ENCODE measurements at places on chromosomes 16 and 17.

- no peak for DNase-seq
Observed at GRCh38 chr17:76982408-76983074, 114.3 kb downstream of the MGAT5B start.

DNA sequence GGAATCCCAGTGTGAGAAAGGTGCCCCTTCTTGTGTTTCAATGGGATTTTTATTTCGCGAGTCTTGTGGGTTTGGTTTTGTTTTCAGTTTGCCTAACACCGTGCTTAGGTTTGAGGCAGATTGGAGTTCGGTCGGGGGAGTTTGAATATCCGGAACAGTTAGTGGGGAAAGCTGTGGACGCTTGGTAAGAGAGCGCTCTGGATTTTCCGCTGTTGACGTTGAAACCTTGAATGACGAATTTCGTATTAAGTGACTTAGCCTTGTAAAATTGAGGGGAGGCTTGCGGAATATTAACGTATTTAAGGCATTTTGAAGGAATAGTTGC is 567 bp downstream of the UBB start:
- no peak for DNase-seq

- DNase-seq = no peak
Observed at GRCh38 chr17:72361892-72362291, 241.1 kb downstream of the SOX9 start.

DNA sequence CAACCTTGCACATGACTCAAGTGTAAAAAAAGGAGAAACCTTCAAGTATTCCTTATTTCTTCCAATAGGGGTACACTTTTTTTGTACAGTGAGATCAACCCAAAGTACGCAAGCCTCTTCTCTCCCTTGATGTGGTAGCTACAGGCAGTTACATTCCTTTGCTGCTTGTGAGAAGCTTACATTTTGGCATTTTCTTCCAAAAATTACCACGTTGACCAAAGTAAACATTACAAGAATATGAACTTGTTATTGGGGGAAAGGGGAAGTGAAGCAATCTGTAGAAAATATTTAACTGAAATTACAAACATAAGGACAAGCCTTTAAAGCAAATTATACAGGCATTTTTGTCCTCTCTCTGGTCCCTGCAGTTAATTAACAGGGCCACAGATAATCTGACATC is 97.0 kb upstream of the TOB1 start:
- DNase-seq = no peak

DNA sequence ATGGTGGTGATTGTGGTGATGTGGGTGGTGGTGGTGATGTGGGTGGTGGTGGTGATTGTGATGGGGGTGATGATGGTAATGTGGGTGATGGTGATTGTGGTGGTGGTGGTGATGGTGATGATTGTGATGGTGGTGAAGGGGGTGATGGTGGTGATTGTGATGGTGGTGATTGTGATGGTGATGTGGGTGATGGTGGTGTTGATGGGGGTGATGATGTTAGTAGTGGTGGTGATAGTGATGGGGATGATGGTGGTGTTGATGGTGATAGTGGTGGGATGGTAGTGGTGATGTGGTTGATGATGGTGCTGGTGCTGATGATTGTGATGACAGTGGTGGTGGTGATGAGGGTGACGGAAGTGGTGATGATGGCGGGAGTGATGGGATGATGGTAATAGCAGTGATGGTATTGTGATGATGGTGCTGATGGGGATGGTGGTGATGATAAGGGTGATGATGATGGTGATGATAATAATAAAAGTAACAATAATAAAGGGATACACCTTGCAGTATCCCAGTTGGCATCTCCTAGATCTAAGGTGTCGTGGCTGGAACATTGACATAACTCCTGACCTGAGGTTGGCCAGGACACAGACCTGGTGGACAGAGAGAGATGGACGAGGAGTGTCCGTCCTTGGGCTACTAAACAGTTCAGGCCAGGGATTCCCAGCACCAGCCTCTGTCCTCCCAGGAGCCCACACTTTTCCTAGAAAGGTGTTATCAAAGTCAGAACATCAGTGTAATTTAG is 344.5 kb downstream of the SEC14L1 start:
- no peak for DNase-seq

DNA sequence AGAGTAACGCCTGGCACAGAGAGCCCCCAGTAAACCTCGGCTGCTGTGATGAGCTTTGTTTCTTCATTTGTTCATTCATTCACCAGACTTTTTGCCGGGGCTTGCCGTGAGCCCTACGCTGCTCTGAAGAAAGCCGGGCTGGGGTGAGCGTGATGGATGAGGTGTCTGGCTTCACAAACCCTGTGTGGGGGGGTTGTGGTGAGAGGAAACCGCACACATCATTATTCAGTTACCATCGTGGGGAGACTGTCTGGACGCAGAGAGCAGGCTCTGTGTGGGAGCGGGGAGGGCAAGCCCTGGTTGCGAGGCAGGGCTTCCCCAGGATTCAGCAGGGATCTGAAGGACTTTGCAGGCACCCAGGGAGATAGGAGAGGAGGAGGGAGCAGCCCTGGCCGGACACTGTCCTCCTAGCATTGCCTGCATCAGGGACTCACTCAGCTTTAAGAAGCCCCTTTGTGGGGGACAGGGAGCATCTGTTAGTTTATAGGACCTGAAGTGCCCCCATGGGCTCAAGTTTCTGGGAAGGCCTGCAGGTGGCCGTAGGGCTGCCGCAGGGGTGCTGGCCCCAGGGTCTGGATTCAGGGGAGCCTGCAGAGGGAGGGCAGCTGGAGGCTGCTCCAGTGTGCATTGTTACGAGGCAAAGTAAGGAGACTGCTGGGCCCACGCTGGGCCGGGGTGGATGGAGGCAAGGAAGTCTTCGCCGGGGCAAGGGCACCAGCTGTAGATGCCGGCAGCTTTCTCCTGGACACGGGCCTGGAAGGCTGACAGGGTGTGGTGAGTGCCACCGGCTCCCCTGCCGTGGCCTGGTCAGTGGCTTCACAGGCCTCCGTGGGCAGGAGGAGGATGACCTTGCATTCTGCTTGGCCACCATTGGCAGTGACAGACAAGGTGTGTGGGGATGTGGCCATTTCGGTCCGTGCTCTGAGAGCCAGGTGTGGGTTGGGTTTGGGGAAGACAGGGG is 334.5 kb downstream of the SEC14L1 start:
- DNase-seq = no peak

GRCh38 chr17:64694207-64694606 is 32.1 kb upstream of the SMURF2 start:
- DNase-seq = no peak

GRCh38 chr16:10907757-10908045 is 30.7 kb downstream of the CIITA start:
- DNase-seq = no peak

- DNase-seq = no peak
Observed at GRCh38 chr17:17698869-17699351, 17.7 kb downstream of the RAI1 start.

DNA sequence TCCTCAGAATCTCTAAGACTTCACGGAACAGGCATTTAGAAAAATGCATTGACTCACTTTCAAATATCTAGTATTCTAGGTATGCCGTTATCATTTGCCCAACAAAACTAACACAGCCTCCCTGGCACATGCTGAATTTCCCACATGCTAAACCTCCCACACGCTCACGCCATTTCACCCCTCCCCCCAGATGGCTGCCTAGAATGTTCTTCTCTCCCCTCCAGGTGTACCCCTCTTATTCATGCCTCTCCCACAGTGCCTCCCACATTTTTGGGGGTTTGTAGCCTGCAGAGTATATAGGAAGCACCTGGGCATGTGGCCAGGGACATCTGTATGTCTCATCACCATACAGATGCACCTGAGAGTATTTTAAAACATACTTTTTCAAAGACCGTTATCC is 38.2 kb upstream of the ICAM2 start:
- no peak for DNase-seq

DNA sequence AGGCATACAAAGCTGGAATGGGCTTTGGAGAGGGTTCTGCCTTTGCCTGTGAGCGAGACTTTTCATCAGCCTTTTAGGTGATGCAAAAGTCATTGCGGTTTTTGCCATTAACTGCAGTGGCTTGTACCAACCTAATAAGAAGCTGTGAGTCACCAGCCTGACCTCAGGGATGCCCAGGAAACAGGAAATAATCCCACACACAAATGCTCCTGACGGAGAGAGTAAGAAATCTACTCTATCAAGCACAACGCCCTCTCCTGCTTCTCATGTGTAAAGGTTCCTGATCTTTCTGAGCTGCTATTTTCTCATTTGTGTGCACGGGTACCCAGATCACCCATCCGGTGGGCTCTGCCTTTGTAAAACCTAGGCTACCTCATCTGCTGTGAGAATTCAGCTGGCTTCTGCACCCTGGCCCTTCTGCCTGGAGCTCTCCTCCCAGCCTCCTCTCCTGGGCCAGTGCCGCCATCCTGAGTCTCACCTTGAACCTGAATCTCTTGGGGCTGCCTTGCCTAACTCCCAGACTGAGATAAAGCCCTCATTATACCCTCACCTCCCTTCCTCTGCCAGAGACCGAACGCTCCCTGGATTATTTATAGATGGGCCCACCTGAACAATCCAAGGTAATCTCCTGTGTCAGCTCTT is 299.7 kb downstream of the C16orf95 start:
- no peak for DNase-seq

GRCh38 chr16:80151722-80152111 is 389.1 kb upstream of the DYNLRB2 start:
- DNase-seq = no peak

DNA sequence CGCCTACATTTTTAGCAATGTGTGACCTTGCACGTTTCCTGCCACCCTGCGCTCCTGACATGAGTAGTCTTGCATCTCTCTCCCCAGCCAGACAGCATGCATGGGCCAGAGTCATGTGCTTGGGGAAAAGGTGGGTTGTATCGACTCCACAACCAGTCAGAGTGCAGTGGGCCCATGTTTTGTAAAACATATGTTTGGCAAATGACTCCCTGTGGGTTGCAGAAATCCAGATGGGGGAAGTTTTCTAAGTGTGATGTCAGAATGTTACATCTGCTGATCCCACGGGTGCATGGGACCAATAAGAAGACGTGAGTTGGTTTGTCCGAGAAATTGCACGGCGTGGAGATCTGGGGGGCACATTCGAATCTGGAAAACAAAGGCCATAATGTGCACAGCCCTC is 147.1 kb downstream of the FOXL1 start:
- DNase-seq = no peak

GRCh38 chr17:8091033-8091687 is 3.6 kb upstream of the ALOX12B start:
- DNase-seq = peak; percentile 37

- DNase-seq = no peak
Observed at GRCh38 chr17:57370619-57371018, 114.3 kb downstream of the MSI2 start.

DNA sequence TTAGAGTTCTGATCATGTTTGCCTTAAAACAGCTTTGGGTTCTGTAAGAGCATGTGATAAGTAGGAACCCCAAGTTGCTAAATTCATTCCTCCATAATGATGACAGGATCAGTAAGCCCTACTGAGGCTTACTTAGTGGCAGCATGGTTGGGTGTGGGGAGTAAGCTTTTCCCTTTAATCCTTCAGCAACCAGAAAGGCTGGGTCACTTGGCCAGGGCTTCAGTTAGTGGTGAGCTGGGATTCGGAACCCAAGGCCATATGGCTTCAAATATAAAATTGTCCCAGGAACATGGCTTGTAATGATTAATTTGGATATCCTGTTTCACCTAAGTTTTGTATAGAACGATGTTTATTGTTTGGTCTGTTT is 850 bp downstream of the GINS3 start:
- no peak for DNase-seq

- DNase-seq = peak; percentile 67
Observed at GRCh38 chr17:29176558-29177351, 3.4 kb downstream of the MYO18A start.

DNA sequence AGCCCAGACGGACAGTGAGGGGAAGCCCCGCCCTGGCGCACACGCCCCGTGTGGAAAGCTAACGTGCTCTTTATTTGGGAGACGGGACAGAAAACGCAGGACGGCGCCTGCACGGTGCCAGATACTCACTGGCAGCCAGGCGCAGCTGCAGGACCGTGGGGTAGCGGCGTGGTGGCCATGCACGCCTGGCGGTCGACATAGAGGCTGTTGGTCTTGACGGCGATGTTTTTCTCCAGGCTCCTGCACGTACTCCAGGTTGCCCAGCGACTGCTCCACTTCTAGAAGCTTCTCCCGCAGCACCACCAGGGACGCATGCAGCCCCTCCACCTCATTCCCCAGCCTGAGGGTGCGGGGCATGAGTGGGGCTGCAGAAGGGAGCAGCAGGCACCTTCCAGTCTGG is 5.1 kb upstream of the C1QTNF8 start:
- no peak for DNase-seq

DNA sequence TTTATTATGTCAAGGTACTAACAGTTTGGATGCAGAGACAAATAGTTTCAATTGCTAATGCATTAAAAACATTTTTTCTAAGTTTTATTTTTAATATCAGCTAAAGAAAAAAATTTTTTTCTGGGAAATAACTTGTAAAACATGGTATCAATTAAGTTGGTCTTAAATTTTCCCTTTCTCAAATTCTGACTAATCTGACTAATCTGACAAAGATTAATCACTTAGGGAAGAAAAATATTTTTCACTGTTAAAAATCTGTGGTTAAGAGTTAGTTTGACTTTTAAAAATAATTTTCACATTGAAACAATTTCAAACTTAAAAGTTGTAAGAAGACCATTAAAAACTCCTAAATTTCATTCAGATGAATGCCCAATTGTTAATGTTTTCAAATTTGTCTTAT is 74.6 kb downstream of the MYO1D start:
- DNase-seq = no peak

DNA sequence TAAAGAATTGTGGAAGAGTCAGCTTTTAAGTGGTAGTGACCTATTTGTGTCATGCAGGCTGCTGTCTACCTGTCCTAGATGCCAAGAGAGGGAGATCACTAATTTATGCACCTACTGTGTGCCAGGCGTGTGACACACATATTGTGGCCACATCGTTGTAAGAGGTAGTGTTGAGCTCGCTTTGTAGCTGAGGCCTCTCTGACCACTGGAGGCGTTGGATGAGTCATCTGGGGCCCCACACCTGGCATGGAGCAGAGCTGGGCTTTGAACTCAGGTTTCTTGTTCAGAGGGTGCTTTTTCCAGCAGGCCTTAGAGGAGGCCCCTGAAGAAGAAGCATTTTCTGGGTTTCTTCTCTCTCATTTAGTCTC is 52.3 kb upstream of the LGALS9 start:
- DNase-seq = peak; percentile 58

GRCh38 chr16:71626018-71626857 is at the start of gene MARVELD3:
Gene MARVELD3, plus strand, starts transcription at chr16:71626184. Its CDS starts 46 bp downstream, at chr16:71626230.
- DNase-seq = no peak

All from GM18507 (cell line).